T-helper 17 cell (primary cell): ENCODE measurements at places on chromosomes 1 and 21. TPM values are rescaled to one million over a fixed set of nuclear protein-coding genes. Genes with fewer than 3 reads are reported as not detected.

DNA sequence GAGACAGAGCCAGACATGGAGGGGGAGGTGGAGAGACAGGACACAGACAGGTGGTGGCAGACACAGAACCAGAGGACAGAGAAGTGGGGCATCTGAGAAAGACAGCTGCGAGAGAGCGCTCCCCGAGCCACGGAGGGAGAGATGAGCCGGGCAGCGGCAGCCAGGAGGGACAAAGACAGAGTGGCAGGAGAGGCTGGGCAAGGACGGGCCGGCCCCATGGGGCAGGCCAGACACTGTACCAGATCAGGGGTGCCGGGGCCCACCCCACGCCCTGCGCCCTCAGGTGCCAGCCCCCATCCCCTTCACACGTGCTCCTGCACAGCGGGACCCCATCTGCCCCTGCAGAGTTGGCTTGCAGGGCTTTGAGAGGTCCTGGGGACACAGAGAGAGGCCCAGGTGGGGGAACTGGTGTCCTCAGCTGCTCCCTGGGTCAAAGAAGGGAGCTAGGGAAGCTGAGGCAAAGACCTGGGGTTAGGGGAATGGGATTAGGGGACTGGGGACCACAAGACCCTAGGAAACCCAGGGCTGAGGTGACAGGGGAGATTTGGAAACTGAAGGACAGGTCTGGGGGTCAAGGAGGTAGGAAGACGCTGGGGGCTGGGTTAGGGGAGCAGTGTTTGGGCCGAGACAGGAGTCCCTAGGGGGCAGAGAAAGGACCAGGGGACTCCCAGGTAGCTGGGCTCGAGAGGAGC, 643 bp downstream of the FNDC5 start:
- no peak for DNase-seq

Gene HFM1
- not detected for total RNA-seq

- DNase-seq = no peak
Measured at GRCh38 chr21:16181018-16181417, 451.2 kb downstream of the USP25 start.

- no peak for DNase-seq
Measured at GRCh38 chr1:18637962-18638834, 7.6 kb downstream of the PAX7 start.

GRCh38 chr1:225909477-225909876, 14.6 kb downstream of the PYCR2 start:
- no peak for DNase-seq

DNA sequence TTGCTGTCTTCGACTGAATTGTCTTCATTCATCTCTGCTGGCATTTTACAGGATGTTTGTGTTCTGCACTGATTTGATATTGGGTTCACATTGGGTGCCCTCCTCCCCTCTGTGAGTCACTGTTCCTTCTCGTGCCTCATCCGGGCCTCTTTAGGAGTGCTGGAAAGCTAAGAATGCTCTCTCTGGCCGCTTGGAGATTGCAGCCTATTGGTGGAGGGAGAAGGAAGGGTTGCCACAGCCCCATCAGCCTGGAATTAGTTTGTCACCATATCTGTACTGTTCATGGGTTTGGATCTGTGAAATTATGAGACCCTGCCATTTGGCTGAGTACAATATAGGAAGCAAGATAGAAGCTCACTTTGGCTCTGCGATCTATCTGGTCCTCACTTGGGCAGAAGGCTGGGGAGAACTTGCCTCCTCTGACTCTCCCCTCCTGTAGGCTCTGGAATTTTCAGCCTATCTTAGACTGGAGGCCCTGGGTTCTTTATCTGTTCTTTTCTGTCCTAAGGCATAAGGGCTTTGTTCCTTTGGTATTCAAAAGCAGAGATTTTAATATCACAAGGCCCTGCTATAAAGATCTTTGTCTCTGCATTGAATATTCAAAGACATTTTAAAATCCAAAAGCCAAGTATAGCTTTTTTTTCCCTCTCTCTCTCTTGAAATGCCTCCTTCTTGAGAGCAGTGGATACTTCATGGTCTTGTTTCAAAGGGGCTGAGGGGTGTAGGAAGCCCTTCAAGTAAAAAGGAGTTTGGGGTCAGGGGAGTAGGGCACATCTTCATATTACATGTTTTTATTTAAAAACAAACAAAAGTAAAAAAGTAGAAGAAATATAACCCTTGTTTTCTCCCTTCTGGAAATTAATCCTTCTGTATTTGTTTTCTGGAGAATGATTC, 347.9 kb downstream of the ZP4 start:
- no peak for DNase-seq

DNA sequence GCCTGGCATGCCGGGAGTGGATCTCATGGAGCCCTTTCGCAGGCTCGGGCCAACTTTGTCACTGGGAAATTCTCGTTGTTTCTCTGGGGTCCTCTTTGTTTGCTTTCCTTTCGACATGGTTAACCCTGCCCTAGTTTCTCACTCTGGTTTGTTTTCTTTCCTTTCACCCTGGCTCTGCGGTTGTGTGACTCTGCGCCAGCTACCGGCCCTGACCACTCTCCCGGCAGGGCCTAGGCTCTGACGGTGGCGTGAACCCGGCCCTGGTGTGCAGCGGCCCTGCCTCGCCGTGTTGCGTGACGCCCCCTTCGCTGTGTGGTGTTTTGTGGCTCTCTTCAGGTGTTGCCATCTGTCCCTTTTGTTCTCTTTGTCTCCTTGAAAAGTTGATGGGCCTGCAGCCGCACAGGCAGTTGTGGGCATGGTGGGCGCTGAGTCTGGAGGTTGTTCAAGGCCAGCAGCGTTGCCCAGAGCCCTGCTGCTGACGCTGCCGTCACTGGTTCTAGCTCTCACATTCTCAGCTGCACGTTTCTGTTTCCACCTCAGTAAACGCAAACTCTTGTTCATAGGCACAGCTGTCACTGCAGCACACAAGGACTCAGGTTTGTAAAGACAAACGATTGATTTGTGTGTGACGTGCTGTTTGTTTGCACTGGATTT, 64.6 kb upstream of the DIP2A start:
- DNase-seq = no peak

Gene ITGB2
- 248 TPM for total RNA-seq

Gene MAGOH
- 57.6 TPM for total RNA-seq

DNA sequence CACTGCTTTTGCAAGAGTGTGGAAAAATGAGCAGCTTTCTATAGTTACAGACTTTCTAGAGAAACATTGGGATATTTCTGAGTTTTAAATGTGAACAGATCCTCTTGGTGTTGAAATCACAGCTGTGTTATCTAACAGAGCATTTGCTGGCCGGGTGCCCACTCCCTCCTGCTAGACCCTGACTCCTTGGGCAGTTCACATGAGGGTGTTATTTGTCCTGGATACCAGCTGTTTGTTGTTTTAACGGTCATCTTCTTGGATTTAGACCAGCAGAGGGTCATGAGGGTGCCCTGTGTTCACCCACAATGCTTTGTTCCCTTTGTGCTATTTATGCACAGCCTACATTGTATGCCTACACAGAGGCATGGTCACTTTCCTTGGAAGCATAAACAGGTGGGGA, 67.1 kb downstream of the CENPF start:
- DNase-seq = no peak

Gene TTC22
- 10.4 TPM for total RNA-seq

Gene KRTAP19-1
- total RNA-seq = not detected

GRCh38 chr1:91523482-91523881, 22.8 kb downstream of the CDC7 start:
- no peak for DNase-seq

DNA sequence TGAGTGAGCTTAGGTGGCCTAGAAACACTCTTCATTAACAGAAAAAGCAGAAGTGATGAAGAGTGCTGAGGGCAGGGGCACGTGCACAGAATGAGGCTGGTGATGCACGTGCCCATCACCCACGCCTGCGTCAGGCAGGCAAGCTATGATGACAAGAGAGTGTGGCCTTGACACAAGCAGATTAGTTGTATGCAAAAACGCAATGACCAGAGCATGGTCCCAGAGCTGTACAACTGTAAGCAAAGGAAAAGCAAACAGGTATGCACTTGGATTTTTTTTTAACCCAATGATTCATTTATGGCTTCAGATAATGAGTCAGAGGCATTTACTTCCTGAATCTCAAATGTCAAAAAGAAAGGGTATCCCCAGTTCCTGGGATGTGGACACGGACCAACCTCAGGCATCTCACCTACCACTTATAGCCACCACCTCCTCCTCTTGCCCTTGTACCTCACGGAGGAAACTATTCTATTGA, 9.1 kb upstream of the TMEM61 start:
- DNase-seq = no peak

Gene MAN1A2
- 52.9 TPM for total RNA-seq

- no peak for DNase-seq
Measured at GRCh38 chr1:232878086-232878485, 72.3 kb upstream of the NTPCR start.
